NCI-H2107 (cell line): ENCODE measurements at places on chromosomes 13 and 19.

- no peak for DNase-seq
Observed at GRCh38 chr13:77386880-77387606, 60.1 kb upstream of the MYCBP2 start.

GRCh38 chr13:27007166-27007565 lies 164.4 kb downstream of the USP12 start:
- peak; percentile 55 for DNase-seq

DNA sequence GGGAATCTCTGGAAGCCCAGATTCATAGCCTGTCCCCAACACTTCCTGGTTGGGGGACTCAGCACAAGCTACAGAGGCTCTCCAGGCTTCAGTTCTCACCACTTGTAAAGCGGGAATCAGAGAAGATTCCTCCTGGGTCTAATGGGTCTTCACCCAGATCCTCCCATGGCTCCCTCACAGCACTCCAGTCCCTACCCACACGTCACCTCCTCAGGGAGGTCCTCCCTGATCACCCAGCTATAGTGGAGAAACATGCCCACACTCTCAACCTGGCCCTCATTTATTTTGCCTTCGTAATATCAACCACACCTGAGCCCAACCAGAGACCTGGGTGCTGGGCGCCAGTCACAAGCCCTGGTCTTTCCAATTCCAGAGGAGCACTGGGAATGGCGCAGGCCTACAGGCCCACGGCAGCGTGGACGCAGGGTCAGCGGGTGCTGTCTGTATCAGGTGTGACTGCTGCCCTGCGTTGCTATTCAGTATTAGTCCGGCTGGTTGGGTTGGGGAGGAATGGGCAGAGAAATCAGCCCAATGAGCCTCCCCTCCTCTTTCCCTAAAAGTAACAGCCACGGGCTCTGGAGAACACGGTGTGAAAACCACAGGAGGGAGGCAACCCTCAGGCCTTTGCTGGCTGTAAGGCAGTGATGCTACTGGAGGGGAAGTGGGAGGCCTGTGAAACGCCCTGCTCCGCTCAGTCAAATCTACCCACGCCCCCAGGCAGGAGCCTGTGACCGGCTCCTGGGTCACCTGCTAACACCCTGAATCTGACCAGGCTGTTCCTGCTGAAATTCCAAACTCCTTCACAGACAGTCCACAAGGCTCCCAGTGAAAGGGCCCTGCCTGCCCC lies 5.2 kb downstream of the AKT2 start:
- DNase-seq = no peak

DNA sequence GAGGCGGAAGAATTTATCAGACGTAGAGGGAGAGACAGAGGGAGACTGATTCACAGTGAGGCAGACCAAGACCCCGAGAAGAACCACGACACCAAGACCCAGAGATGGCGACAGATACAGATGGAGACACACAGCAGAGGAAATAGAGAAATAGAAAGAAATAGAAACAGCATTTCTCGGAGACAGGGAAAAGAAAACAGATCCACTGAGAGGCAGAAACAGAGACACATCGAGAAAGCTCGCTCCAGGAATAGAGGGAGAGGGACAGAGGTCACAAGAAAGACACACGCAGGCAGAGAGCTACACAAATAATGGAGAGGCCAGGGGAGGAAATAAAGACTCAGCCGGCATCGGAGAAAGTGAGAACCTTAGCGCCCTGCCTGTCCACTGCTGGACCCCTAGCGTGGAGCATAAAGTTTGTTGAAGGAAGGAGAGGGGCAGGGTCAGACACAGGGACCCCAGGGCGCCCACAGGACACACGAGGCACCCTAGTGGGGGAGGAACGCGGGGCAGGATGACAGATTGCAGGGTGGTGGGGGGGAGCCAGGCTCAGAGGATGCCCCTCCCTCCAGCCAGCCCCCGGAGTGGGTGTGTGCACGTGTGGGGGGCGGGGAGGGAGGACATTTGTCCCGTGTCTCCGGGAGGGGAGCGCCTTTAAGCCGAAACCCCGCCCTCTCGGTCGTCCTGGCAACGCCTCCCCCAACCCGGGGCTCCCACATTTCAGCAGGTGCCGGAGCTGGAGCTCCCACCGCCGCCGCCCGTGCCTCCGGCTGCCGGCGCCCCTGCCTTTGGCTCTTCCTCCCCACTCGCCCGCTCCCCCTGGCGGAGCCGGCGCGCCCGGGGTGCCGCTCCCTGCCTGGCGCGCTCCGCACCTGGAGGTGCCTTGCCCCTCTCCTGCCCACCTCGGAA lies at the start of gene PRKCG:
TSS of gene PRKCG (plus strand) at position 716 of the 909 bp plus-strand sequence. CDS start 298 bp downstream, outside the sequence.
- no peak for DNase-seq

DNA sequence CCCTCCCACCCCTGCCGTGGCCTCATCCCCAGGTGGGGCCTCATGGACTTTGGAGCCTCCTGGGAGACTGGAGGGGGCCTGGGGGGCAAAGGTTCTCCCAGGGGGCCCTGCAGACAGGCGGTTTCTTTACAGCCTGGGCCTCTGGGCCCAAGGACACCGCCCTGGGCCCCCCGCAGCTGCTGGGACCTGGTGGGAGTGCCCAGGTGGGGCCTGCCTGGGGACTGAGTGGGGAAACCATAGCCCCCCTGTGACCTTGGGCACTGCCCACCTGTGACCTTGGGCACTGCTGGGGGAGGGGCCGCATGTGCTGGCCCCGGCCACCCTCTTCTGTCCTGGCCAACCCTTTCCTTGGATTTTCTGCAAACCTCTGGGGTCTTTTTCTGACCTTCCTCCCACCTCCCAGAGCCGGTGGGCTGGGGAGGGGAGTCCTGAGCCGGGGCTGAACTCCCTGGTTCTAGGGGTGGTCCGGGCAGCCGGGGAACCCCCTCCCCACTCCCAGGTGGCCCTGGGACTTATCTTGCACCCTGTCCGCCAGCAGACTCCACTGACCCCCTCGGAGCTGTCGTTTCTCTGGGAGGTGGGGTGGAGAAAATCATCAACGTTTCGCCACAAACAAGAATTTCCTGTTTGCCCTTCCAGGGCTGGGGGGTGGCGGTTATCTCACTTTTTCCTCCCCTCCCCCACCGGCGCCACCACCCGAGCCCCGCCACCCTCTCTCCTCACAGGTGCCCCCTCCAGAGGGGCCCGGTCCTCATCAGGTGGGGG lies 27.0 kb downstream of the ARID3A start:
- DNase-seq = no peak

- no peak for DNase-seq
Observed at GRCh38 chr13:73325723-73326558, 267.1 kb downstream of the KLF5 start.

- DNase-seq = no peak
Observed at GRCh38 chr13:20585371-20585770, 18.4 kb downstream of the IFT88 start.

DNA sequence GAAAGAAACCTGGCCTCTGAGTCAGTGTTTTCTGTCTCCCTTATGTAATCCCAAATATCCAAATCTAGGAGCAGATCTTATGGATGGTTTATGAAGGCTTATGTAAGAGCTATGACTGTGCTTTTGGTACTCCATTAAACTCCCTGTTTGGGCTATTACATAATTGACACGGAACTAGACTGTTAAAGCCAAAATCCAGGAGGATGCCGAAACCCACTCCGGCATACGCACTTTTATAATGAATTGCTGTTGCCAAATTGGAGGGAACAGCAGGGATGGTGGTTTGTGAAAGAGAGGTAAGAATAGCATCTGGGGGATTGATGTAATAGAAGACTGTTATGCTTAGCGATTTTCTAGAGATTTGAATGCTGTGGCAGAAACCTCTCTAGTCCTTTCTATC lies 2.0 kb downstream of the MTUS2 start:
- DNase-seq = no peak
